ENCODE measurements at places on chromosomes 6 and 20.

- no peak for DNase-seq
Observed at GRCh38 chr6:136550045-136550329, 235 bp downstream of the MAP7 start.

GRCh38 chr20:18632196-18632789 is 44.4 kb downstream of the DTD1 start:
- DNase-seq: peak; percentile 76

GRCh38 chr6:12356983-12357972 is 67.1 kb downstream of the EDN1 start:
- DNase-seq: peak; percentile 17

- DNase-seq: no peak
Observed at GRCh38 chr6:41177287-41177686, 14.4 kb upstream of the TREM2 start.

DNA sequence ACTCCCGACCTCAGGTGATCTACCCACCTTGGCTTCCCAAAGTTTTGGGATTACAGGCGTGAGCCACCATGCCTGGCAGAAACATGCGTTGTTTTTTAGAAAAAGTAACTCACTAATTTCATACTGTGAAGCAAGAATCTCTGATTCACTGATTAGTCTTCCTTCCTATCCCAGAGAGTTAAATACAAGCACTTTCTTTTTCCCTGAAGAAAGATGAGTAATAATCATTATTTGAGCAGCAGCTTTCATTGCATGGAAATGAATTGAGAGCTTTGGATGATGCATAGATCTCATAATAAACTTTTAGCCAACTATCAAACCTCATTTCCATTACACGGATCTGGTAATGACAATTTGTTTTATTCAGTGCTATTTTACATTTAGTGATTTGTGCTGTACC is 892.5 kb upstream of the EYS start:
- no peak for DNase-seq

GRCh38 chr6:105894556-105894955 is 191.6 kb upstream of the PRDM1 start:
- DNase-seq: peak; percentile 36

- no peak for DNase-seq
Observed at GRCh38 chr6:148898376-148899014, 151.7 kb downstream of the UST start.

GRCh38 chr6:92647630-92648029 is 771.7 kb downstream of the EPHA7 start:
- no peak for DNase-seq

- DNase-seq: no peak
Observed at GRCh38 chr20:59217794-59218280, 54.2 kb downstream of the ZNF831 start.

DNA sequence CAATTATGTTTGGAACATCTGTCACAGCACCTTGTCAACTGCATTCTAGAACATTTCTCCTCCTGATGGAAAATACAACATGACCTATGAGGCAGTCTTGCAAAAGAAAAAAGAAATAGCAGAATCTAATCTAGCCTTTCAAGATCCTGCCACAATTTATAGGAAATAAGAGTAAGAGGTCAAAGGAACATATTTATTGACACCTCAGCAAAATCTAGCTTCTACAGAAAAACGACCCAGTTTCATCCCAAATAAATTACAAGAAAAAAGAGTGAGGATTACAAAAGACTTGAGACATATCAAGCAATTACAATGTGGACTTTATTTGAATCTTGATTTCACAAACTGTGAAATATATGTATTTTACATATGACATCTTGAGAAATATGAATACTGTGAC is 4.2 kb downstream of the FBXO9 start:
- DNase-seq: no peak

DNA sequence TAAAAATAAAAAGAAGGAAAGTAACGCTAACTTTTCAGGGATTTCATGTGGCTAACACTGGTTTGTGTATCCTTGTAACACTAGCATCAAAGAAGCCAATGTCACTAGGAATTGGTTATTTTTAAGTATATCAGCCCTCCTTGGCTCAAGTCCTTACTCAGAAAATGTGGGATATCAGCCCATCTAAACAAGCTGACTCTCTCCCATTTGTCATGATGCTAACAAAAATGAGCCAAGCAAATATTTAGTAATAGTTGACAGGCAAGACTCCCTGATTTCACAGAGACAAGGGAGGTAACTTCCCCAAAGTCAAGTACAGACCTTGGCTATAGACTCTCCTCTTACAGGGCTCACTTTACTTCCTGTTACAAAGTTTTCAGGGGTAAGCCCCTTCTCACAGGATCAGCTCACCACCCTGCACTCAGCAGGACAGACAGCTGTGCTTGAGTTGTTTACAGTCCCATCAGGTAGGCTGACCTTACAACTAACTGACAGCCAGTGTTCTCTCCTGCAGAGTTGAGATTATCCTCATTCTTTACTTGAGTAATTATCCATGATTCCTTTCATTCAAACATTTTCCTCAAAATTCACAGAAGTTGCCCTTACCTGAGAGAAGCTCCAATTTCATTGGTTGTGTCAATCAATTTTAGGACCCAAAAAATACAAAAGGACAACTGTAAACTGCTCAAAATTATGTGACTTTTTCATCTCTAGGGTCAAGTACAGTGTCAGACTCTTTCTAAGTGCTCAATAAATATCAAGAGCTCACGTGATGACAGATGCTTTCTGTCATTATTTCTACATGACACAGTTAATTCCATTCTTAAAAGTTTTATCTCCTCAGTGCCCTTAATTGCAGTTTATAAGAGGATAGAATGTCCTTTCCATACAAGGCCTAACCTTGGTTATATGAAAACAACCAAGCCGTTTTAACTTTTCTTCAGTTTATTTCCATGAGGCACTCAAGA is 38.1 kb upstream of the BMP5 start:
- peak; percentile 23 for DNase-seq

- no peak for DNase-seq
Observed at GRCh38 chr20:1724901-1725300, 67.3 kb upstream of the SIRPG start.

- DNase-seq: no peak
Observed at GRCh38 chr20:3987296-3987695, 28.1 kb downstream of the RNF24 start.

DNA sequence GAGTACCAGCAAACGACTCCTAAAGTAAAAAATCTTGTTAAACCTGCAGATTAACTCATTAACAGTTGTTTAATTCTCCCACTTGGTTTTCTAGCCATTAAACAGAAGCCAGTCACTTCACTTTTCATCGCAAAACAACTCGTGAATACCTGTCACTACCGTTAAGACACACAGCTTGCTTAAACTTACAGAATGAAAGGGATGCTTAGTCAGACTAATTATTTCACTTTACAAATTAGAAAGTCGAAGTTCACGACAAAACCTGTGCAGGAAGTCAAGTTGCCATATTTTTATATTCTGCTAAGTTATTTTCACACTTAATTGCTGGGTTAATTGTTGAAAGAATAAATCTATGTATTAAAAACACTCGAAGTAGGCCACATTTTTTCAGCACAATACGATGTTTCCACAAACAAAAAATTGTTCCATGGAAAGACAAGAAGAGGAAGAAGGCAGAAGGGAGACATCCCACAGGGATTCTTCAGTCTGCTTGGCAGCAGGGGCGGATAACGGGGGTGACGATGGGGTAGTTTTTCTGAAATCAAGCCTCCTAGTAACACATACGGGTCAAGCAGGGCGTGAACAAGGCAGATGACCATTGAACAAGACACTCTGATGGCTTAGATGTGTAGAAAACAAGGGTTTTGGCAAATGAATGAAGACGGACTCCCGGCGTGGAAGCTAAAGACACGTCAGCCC is 933 bp downstream of the SSR1 start:
- DNase-seq: peak; percentile 25

GRCh38 chr6:120576061-120576460 is 758.2 kb downstream of the TBC1D32 start:
- DNase-seq: no peak

- DNase-seq: peak; percentile 51
Observed at GRCh38 chr20:62122654-62123449, 577 bp downstream of the LSM14B start.

DNA sequence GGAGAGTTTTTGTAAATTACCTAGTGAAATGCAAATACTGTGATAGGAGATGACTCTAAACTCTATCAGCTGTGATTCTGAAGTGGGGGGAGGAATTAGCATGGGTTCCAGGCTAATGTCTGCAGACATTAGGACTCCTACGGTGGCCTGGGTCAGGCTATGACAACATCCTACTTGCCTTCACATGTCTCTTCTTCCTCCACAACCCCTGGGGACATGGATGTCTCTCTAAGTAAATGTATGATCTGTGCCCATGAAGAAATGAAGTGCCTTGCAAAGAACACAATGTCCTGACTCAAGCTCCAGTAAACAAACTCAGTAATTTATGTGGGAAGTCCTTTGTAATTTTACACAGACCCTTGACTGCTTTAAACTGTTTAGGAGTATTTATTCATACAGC is 165.8 kb upstream of the EEF1E1 start:
- no peak for DNase-seq

DNA sequence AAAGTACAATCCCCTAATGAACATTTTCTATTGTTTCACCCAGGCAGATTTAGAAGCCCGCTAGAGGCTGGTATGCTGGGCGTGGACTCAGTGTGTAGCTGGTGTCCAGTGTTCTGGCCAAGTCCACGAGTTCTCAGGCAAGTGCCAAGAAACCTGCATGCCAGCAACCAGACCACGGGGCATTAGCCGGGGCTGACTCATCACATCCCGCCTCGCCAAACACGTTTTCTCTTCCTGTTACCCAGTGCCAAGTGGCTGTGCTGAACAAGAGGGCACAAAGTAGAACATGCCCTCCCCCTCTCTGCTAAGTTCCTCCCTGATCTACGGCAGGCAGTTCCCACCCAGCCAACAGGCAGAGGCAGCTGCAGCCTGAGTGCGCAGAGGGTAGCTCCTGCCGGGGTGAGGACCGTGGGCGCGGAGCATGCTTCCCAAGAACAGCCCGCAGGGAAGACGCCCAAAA is 29.6 kb downstream of the RAMACL start:
- DNase-seq: peak; percentile 78

DNA sequence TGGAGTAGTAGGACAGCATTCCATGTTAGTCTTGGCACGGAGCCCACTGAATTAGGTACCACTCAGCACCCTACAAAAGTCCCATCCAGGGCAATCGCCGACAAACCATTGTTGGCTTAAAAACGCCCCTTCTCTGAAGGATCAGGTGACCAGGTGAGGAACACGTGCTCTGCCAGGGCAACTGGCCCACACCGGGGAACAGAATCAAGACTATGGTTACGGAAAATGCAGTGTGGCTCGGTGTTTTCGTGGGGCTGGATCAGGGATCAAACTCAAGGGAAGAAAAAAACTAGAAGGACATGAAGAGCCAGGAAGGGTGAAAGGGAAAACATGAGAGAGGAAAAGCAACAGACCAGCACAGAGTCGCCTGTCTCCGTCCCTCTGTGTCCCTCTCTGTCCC is 177.8 kb upstream of the ARID1B start:
- no peak for DNase-seq

DNA sequence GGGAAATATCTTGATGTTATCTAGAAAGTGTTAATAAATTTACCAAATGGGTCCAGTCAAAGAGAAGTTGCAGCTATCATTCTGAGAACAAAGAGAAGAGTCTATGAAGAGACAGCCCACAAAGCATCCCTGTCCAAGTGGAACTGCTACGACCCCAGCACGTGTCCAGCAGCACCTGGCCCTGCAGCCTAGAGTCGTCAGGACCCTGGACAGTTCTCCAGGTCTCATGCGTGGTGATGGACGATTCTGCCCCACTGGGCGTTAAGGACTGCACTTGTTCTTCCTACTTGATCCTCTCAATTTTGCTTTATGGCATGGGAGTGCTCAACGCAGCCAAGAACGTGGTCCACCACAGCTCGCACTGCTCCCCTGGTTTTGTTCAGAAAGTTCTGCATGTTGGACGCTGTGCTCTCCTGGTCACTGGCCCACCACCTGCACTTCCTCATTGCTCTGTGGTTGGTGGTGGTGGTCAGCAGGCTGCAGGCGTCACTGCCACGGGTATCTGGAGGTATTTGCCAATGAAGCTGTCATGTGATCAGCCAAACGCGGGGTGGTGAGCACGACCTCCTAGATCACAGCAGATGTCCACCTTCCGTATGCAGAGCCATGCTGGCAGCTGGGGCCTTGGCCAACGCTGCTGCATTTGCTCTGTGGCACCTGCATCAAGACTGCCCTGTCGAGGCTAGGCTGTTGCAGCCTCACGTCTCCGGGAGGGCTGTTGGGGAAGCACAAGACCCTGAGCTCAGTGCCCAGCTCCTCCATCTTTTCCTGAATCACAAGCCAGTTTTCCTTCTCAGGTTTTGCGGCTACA is 356.4 kb downstream of the CDH4 start:
- DNase-seq: peak; percentile 42

DNA sequence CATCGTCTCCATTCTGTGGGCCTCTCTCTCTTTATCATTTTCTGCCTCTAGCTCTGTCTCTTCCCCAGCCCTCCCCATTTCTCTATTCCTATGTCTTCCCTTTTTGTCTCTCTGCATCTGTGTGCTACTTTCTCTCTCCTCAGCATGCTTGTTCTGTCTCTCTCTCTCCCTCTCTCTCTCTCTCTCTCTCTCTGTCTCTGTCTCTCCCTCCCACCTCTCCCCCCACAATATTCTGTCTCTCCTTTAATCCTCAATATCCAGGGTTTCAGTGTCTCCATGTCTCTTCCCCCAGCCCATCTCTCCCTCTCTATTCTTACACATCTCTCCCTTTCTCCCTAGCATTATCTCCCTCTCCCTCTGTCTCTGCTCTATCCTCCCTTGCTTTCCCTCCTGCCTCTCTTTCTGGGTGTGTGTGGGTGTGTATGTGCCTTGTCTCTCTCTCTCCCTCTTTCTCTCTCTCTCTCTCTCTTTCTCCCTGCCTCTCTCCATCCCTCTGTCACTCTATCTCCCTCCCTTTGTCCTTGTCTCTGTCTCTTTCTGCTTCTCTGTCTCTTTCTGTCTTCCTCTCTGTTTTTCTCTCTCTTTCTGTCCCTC is 76.9 kb upstream of the SIRPA start:
- no peak for DNase-seq

GRCh38 chr6:147825848-147826247 is 317.4 kb downstream of the SAMD5 start:
- DNase-seq: no peak

GRCh38 chr6:6907286-6907685 is 200.5 kb upstream of the RREB1 start:
- DNase-seq: no peak

- DNase-seq: no peak
Observed at GRCh38 chr6:37036146-37036545, 30.7 kb downstream of the FGD2 start.

GRCh38 chr6:78713564-78713963 is 153.8 kb upstream of the IRAK1BP1 start:
- no peak for DNase-seq

GRCh38 chr20:219290-220115 is 7.6 kb upstream of the DEFB129 start:
- peak; percentile 58 for DNase-seq

Measured in NB4 (cell line).